Non-pigmented ciliary epithelial cell (primary cell): ENCODE measurements at places on chromosomes 5 and 9.
A peak's percentile ranks its signal among the peaks of the same experiment; 100 is the strongest.

GRCh38 chr5:39928709-39929108 is 503.9 kb upstream of the DAB2 start:
- DNase-seq = no peak

DNA sequence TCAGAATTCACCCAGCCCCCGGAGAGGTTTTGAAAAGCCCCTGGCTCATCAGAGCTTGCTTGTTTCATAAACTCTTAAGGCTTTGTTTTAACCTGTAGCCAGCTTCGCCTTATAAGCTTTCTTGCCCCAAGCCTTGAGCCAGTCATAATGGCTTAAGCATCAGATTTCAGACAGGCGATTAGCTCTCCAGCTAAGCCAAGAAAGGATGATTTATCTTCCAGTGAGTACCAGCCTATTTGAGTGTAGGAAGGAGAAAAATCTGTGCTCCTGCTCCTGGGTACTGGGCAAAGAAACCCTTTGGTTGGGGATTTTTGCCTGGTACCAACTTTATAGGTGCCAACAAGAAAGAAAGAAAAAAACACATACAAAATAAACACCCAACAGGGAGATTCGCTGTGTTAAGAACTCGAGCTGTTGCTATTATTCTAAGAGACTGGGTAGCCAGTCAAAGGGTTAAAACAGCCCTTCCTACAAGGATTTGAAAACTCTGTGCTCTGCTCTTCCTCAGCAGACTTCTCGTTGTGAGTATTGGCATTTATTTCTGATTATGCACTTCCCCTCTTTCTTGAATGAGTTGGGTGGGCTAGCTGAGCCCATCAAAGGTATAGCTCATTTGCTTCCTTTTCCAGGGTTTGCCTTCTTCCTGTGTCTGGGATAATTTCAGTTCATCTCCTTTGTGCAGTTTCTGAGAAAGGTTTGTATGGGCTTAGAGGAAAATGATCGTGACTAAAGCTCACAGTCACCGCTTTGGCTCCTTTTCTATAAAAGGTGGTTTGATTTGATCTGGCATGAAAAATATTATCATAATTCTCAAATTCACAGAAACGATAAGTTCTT is 157.2 kb upstream of the DMRT1 start:
- DNase-seq = no peak

- no peak for DNase-seq
Observed at GRCh38 chr5:24899180-24899579, 254.4 kb upstream of the CDH10 start.

- DNase-seq = peak; percentile 49
Observed at GRCh38 chr9:134205672-134206310, 41.4 kb upstream of the RNU6ATAC start.

DNA sequence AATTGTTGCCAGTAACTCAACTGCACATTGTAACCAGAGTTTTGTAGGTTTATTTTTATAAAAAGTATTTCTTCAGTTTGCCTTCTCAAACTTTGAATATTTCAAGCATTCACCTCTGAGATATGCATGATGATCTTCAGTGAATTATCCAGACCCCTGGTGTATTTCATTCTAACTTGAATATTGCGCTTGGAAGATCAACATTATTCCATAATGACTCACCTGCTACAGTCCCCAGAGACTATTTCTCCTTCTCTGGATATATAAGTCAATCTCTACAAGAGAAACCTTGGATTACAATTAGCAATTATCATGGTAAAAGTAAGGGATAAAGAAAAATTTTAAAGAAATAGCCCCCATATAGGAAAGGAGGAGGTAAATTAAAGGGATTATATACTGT is 1041.0 kb downstream of the TLE1 start:
- DNase-seq = peak; percentile 61

GRCh38 chr9:6986141-6986815 is 228.5 kb downstream of the KDM4C start:
- no peak for DNase-seq

GRCh38 chr5:133818869-133819600 is 149.4 kb downstream of the C5orf15 start:
- DNase-seq = no peak

DNA sequence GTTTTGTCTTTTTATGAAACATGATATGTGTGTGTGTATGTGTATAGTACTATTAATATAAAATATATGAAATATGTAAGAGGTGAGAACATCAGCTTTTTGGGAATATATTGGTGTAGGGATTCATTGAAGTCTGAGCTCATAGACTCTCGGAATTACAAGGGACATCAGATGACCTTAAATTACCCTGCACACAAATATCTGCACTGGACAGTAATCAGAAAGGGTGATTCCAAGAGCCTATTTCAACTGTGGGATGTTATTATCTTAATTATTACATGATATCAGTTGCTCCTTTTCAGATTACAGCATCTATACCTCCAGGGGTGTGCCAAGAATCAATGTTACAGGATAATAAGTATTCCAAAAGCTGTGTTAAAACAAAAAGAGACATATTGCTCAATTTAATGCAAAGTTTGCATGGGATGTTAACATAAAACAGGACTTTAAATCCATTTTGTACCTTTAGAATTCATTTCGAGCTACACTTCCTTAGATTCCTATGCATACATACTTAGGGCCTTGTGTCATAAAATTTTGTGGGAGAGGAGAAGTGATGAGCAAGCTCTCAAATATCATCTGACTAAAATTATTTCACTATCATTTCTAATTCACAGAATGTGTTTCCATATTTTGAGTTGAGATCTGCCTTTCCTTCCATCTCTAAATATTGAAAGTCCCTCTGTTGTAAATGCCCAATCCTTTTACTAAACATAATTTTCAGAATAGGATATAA is 365.2 kb downstream of the BRINP1 start:
- DNase-seq = no peak

DNA sequence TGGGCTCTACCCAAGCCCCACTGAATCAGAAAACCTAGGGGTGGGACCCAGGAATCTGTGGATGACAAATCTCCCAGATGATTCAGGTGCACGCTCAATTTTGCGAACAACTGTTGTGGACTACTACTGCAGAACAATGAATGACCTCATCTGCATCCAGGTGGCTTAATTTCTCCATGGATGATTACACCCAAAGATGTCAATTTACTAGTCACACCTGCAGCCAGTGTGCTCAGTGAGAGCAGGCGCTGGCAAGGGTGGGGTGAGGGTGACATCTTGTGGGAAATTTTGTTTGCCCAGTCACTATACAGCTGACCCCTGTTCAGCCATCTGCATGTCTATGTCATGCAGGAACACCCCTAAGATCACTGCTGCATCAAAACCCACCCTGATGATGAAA is 118.2 kb downstream of the ENTREP1 start:
- no peak for DNase-seq

GRCh38 chr9:1871626-1872419 is 143.3 kb upstream of the SMARCA2 start:
- no peak for DNase-seq

DNA sequence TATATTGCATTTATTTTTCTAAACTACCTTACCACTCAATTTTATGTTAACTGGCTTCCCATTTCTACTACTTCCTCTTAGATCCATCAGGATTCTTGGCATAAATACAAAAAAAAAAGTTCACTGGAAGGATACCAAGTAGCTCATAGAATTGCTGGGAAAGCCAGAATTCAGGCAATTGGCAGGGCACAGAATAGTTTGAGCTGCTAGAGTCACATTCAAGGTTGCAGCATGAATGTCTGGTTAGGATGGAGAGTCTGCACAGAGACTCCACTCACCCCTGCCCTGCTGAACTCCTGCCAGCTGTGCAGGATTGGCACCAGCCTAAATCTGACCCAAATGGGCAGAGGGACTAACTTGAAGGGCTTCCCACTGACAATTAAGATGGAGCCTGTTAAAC is 4.9 kb upstream of the AMACR start:
- DNase-seq = no peak

DNA sequence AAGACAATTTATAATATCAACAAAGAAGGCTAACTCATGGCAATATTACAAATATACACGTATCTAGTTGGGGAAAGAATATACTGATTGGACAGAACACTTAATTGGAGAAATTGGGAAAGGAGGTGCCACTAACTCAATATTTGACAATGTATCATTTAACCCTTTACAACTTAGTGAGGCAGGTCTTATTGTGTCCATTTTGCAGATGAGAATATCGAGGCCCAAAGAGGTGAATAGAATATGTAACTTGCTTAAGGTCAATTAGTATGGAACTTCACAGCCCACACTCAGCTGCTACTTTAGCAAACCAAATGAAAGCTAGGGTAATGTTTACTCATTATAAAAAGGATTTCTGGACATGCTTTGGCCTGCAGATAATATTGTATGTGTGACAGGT is 46.2 kb downstream of the COMMD10 start:
- DNase-seq = no peak

GRCh38 chr5:170290498-170290897 is 7.1 kb downstream of the LCP2 start:
- no peak for DNase-seq

DNA sequence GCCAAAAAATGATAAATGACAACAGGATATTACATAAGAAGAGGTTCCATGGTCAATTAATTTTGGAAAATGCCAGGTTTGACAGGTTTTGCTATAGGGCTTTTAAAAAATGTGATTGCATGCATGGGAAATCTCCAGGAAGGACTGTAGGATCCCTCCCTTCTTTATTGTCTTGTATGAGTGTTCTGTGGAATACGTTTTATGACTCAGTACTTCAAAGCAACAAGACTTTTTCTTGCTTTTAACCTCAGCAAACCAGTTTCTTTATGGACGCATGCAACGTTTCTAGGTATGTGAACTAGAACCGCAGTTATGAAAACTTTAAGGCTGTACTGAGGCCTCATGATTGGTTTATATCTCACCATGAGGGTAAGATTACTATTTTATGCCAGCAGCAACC is 76.6 kb upstream of the NTRK2 start:
- no peak for DNase-seq

DNA sequence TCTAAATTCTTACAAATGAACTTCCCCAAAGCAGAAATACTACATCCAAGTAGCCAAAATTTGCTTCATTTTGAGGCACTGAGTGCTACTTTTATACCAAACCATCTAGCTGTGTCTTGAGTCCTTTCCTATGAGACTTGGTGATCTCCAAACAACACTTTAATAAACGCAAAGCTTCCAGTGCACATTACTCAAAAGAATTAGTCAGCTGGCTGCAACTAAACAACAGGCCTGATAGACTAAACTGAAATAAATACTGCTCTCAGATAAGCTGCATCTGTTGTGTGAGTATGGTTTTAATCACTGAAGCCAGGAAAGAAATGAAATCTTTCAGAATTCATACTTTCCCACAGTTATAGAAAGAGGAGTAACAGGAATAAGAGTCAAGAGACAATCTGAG is 80.3 kb downstream of the VCAN start:
- DNase-seq = no peak

GRCh38 chr9:133982971-133983720 is 9.0 kb downstream of the VAV2 start:
- no peak for DNase-seq

DNA sequence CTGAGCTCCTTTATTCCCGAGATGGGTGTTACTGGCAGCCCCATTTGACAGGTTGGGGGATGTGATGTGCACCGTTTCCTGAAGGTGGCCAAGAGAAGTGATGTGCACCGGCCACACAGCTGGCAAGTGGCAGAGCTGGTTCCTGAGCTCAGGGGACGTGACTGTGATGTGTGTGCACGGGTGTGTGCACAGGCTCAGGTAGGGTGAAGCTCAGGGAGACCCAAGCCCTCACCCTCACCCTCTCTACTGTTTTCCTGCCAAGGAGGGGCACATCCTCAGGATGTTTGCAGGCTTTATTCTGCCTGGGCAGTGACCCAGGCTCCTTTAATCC is 56.6 kb downstream of the WWC1 start:
- DNase-seq = no peak

GRCh38 chr5:59709846-59710245 is 183.7 kb downstream of the PDE4D start:
- DNase-seq = peak; percentile 76

GRCh38 chr9:89640801-89641200 is 36.0 kb downstream of the GADD45G start:
- no peak for DNase-seq

GRCh38 chr9:20022410-20022809 is 233.6 kb upstream of the SLC24A2 start:
- DNase-seq = peak; percentile 35

GRCh38 chr5:126732716-126733115 is 44.2 kb upstream of the LMNB1 start:
- no peak for DNase-seq

DNA sequence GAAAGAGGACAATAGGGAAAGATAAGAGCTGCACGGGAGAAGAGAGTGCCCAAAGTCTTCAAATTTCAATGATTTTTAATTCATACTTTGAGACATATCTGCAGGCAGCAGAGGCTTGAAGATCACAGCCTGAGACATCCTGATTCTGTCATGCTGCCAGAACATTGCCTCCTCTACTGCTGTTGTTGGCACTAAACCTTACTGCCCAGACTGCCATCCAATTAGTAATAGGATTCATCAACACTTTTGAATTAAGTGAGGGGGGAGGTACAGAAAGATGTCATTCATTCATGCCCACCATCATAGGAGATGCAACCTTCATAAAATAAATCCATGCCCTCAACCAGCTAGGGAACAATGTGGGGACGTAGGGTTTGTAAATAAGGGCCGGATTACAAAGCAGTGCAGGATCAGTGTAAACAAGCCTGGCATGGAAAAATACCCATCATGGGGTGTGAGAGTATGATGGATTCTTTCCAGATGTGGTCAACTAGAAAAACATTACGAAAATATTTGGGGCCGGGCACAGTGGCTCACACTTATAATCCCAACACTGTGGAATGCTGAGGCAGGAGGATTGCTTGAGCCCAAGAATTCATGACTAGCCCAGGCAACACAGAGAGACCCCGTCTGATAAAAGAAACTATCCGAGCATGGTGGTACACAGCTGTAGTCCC is 122.1 kb upstream of the DAPK1 start:
- no peak for DNase-seq

GRCh38 chr5:82151204-82151603 is 127.0 kb downstream of the RPS23 start:
- DNase-seq = no peak

- no peak for DNase-seq
Observed at GRCh38 chr9:111944241-111944866, 47.7 kb downstream of the UGCG start.
